Activated T-cell treated with anti-CD3 and anti-CD28 coated beads, Interleukin-2, amount 50 U/mL, for 72 hours (primary cell): ENCODE measurements at places on chromosomes 4 and X.

DNA sequence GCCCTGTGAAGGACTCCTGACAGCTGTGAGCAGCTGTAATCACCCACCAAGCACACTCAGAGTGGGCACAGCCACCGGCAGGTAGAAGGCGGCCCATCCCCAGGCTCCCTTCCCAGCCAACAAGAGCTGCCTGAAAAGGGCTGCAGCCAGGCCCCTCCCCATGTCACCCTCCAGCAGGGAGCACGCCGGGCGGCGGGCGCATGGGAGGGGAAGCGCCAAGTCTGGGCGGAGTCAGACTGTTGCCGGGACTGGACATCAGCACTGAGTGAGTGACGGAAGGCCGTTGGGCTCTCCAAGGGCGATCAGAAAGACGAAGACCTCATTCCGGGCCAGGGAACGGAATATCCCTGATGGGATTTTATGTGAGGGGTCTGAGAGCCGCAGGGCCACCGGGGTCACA is 82.1 kb downstream of the PPP2R2C start:
- peaks cover 6% of the 10 kb centered on the region for H3K27me3 ChIP-seq
- no peak overlapping the region for H3K4me3 ChIP-seq
- no peak overlapping the region for H3K27ac ChIP-seq

- no peak for DNase-seq
- no peaks in the 10 kb centered on the region for H3K27me3 ChIP-seq
- H3K4me1 ChIP-seq = no peaks in the 10 kb centered on the region
Measured at GRCh38 chr4:155900381-155900780, 3.1 kb upstream of the TDO2 start.

GRCh38 chr4:81600520-81601357 is 129.0 kb upstream of the RASGEF1B start:
- H3K4me3 ChIP-seq = no peak overlapping the region
- no peak overlapping the region for H3K27ac ChIP-seq
- no peak for DNase-seq
- H3K4me1 ChIP-seq = no peaks in the 10 kb centered on the region

DNA sequence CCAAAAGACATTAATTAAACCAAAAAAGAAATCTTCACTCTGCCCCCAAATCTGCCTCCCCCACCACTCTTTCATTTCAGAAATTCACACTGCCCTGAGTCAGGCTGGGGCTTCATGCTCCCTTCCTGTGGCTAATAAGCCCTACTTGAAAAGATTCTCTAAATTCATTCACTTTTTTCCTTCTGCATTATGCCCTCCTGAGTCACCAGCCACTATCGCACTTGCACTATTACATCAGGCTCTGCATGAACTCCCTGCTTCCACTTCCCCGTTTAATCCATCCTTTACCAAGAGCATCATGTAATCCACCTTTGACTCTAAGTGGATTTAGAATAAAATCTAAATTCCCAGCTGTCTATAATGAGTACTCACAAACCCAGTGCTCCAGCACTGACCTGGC is 295.4 kb upstream of the KLF3 start:
- H3K27ac ChIP-seq = no peak overlapping the region
- no peak for DNase-seq
- H3K4me1 ChIP-seq = peaks cover 41% of the 10 kb centered on the region
- no peaks in the 10 kb centered on the region for H3K27me3 ChIP-seq

- H3K4me1 ChIP-seq = peaks cover 8% of the 10 kb centered on the region
- peak overlapping the region; percentile 57 for H3K27ac ChIP-seq
- peaks cover 53% of the 10 kb centered on the region for H3K27me3 ChIP-seq
- H3K36me3 ChIP-seq = no peaks in the 10 kb centered on the region
- peak overlapping the region; percentile 84 for H3K4me3 ChIP-seq
- DNase-seq = peak; percentile 60
Measured at GRCh38 chr4:76950052-76950955, 752 bp downstream of the SEPTIN11 start.

- H3K4me1 ChIP-seq = no peaks in the 10 kb centered on the region
- H3K27ac ChIP-seq = no peak overlapping the region
- no peaks in the 10 kb centered on the region for H3K36me3 ChIP-seq
- no peak overlapping the region for H3K4me3 ChIP-seq
Measured at GRCh38 chr4:119014658-119015057, 121.0 kb upstream of the MYOZ2 start.

DNA sequence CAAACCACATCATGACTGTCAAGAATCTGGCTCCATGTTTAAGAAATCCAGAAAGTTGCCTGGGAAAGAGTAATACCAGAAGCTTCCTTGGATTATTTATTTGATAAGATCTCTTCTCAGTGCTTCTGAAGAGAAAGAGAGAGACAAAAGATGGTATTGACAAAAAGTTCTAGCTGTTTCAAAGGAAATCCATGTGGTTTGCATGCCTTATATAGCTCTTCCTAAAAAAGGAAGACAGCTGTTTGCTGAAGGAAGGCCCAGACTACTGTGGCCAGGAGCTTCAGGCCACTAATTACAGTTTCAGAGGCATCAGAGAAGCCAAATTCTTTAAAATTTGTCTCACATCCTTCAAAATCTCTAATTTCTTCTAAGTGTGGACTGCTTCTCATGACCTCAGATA is 565.2 kb upstream of the SLIT2 start:
- H3K4me1 ChIP-seq = no peaks in the 10 kb centered on the region
- no peaks in the 10 kb centered on the region for H3K27me3 ChIP-seq
- DNase-seq = no peak
- no peaks in the 10 kb centered on the region for H3K36me3 ChIP-seq

DNA sequence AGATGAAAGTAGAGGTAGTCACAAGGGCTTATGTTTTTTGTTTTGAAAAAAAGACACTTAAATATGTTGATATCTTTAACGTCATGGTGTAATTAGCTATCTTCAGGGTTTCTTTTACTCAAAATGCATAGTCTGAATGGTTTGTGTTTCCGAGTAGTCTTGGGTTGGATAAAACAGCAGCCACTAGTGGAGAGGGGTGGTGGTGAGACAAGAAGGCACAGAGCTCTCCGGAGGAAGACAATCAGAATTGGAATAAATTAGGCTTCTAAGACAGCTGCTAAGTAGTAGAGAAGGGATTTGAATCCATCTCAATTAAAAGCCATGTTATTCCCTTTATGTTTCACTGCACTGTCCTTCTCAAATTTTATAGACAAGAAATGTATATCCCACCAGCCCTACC is 240.4 kb upstream of the VEGFC start:
- H3K36me3 ChIP-seq = no peaks in the 10 kb centered on the region
- no peak overlapping the region for H3K27ac ChIP-seq
- no peaks in the 10 kb centered on the region for H3K4me1 ChIP-seq
- DNase-seq = no peak

GRCh38 chr4:40246011-40246900 is 49.4 kb downstream of the RHOH start:
- H3K36me3 ChIP-seq = peaks cover 34% of the 10 kb centered on the region
- no peaks in the 10 kb centered on the region for H3K27me3 ChIP-seq
- H3K4me1 ChIP-seq = peaks cover 95% of the 10 kb centered on the region
- DNase-seq = no peak
- peak overlapping the region; percentile 18 for H3K4me3 ChIP-seq
